ENCODE measurements at places on chromosomes 3 and 15.
A peak's percentile ranks its signal among the peaks of the same experiment; 100 is the strongest.

DNA sequence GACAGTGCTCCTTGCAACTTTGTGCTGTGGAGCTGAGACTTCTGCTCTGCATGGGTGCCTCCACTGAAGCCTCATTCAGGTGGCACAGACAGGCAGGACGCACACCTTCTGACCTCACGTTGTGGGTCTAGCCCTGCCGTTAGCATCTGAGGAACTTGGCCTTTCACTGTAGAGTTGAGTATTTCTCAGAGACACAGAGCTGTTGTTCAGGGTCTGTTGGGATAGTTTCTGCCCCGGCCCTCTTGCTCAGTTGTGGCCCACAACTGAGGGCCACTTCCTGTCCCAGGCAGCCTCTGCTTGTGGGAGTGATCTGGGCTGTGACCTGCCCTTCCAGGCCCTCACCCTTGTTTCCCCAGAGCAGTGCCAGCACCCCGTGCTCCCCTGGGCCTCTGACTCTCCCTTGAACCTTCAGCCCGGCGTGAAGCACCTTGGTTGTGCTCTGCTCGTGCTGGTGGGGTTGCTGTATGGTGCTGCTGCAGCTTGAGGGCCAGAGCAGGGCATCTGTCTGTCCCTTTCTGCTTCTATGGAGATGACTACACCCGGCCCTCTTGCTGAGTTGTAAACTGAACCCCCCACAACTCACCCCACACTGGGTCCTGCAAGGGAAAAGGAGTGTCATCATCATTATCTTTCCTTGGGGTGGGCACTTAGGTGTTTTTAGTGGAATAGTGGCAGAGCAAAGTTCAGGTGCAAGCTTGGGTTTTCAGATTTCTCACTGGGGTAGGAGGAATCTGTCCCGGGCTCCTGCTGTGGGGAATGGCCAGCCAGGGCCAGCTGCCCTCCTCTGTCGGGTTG, 11.7 kb downstream of the BAHD1 start:
- no peak for DNase-seq

DNA sequence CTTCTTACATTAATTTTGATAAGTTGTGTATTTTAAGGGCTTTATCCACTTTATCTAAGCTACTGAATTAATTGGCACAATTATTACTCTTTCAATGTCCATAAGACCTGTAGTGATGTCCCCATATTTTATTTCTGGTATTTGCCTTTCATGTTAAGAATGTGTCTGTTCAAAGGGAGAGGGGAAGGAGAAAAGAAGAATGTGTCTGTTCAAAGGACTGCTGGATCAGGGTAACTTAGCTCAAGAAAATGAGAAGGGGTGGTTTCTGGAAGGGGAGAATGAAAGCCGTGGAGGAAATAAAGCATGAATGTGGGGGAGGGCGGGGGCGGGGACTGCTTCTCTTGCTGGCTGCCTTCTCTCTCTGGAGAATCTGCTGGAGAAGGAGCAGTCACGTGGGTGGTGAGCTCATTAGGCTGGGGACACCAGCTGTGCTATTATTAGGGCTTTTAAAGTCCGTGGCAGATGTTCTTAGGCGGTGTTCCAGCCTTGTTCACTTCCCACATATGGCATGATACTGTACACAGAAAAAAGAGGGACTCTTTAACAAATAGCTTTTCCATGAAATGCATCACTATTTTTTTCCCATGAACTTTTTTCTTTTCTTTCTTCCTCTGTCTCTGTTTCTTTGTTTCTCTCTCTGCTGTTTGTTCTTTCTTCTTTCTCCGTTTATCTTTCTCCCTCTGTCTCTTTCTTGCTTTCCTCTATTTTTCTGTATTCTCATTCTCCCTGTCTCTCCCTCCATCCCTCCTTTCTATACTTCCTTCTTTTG, 63.7 kb upstream of the ULK4 start:
- peak; percentile 99 for DNase-seq

DNA sequence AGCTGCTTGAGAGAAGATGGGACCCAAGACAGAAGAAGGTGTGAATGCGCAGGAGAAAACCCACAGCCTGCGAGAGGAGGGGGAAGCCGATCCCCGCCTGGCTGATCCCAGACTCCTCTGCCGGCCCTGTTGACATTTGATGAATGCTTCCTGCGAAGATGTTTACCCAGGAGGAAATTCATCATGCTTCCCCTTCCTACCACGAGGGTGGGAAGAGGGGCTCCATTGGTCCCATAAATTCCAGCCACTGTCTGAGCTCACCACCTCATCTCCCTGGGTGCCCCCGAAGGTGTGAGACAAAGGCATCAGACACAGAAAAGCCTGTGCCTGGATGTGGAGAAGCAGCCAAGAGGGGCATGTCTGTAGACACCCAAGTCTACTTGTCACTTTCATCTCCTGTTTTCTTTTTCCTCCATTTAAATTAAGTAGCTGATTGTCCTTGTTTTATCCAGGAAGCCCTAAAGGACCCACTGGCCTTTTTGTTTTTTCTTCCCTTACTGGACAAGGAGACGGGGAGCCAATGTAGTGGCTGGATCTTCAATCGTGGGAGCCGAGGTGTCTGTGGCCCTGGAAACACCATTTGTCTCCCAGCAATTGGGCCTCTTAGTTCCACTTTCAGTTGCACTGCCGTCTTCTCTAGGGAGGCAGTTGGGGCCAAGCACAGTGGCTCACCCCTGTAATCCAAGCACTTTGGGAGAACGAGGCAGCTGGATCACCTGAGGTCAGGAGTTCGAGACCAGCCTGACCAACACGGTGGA, 95.3 kb upstream of the HES1 start:
- no peak for DNase-seq

- no peak for DNase-seq
These were observed 18.7 kb downstream of the OR5H15 start for GRCh38 chr3:98185180-98185579.

GRCh38 chr15:53875139-53875538, 103.1 kb upstream of the UNC13C start:
- DNase-seq: no peak

GRCh38 chr3:42887084-42887483, 11.4 kb upstream of the CYP8B1 start:
- DNase-seq: no peak

GRCh38 chr3:59262076-59262498, 212.3 kb upstream of the CFAP20DC start:
- no peak for DNase-seq

DNA sequence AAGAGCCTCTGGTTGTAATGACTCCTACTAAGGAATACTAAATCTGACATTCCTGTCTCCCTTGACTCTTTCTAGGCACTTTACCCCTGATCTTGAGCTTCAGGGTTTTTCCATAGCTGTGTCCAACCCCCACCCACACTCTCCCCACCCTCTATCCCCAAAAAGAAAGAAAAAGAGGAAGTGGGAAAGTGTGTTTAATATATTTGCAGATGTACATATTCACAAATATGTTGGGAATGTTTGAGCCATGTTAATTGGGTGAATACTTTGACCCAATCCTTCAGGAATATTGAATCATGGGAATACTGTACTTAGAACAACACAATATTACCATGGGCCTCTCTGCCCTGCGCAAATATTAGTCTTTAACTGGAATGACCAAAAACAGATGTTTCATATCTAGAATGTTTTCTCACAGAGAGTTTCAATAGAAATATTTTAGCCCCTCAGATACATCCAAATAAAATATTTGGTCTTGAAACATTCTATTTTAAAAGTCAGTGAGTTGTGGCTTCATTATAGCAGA, 19.8 kb upstream of the PFN2 start:
- no peak for DNase-seq

DNA sequence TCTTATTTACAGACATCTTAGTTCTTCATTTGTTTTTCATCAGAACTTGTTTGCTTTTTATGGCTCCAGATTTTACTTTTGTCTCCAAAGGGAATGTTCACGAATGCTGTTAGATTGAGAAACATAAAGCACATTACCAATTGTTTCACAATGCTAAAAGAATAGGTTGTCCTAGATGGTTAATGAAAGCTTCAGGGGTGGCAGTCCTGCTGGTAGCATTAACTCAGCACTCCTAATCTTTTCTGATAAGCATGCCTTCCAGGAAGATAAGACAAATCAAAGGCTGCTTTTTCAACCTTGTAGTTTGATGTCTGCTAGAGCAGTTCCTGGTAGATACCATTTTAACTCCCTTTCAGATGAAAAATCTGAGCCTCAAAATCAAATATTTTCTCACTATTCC, 619.4 kb downstream of the PYDC2 start:
- DNase-seq: no peak

GRCh38 chr3:11498646-11499045, 145.1 kb downstream of the VGLL4 start:
- DNase-seq: peak; percentile 87

DNA sequence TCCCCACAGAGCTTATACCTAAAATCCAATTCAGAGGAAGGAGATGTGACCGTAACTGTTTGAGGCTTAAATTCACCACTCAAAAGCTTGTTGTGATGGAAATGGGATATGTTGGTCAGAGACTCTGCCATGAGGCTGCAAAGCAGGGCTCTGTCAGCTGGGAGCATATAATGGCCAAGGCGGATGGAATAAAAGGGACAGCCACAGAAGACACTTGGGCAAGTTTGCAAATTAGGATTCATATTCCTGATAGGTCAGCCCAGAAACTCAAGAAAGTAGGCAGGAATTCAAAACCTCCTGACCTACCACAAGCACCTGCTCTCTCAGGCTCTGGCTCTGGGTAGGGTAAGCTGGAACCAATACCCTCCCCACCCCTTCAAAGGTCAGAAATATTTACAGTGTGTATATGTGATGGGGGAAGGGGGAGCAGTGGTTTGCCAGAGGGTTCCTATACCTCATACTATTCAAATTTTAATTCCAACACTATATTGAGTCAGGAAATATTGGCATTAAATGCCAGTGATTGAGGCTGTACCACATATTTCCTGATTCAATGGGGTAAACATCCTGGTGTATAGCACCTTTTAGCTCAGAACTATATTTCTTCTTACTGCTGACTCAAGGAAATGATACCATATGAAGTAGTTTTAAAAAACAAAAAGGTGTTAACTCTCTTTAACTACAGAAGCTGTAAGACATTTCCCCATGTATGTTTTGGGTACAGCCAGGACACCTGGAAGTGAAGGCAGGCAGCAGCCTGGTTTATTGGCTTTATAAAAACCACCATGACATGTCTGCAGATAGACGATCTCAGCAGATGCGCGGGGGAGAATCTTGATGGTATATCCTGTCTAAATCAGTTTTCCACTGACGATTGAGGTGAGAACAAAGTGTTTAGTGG, 19.2 kb downstream of the FYCO1 start:
- DNase-seq: no peak

DNA sequence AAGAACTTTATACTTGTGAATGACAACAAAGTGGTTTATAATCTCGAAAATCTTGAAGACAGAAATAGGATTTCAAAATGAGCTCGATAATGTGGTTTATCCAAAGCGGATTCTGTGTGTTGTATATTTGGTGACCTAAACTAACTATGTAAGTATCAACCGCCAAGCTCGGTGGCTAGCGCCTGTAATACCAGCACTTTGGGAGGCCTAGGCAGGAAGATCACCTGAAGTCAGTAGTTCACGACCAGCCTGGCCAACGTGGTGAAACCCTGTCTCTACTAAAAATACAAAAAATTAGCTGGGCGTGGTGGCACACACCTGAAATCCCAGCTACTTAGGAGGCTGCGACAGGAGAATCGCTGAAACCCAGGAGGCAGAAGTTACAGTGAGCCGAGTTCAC, 2.2 kb downstream of the ATP13A3 start:
- no peak for DNase-seq

DNA sequence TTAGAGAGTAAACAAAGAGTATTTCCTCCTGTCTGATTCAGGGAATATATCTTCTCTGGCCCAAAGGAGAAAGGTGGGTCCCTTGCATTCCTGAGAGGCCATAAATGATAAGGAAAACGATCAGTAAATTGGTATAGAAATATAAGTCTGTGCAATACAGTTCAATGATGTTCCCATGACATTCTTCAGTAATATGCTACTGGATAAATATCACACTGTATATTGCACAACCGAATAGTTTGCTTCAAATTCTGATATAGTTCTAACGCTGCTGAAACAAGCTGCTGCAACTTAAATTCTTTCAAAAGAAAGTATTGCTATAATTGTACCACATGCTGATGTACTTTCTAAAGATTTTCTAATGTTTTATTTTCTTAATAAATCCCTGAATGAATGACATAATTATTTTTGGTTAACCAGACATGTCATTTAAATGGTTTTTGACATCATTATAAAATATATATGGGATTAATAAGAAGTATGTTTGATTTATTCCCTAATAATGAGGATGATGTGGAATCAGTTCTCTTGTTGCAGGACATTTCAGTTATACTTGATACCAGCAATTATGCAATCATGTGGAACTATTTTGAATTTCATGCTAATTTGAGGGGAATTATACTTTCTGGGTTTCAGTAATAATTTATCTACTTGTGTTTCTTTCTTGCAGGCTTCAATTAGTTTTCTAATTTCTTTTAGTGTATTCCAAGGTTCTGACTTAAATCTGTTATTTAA, 44.9 kb downstream of the FGF7 start:
- peak; percentile 54 for DNase-seq

GRCh38 chr3:50194128-50194902, 2.9 kb downstream of the GNAT1 start:
- DNase-seq: peak; percentile 68

DNA sequence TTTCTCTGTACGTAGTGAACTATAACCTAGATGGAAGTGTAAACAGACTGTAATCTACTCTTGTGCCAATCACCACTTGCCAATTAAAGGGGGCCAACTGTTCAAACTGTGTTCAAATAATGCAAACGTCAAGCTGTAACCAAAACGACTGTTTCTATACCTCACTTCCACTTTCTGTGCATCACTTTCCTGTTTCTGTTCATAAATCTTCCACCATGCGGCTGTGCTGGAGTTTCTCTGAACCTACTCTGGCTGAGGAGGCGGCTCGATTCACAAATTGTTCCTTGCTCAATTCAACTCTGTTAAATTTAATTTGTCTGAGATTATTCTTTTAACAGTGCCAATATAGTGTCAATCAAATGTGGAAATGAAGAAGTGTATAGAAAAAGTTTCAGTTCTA, 206.7 kb upstream of the TBC1D5 start:
- DNase-seq: no peak

GRCh38 chr15:50128266-50128665, 9.2 kb upstream of the ATP8B4 start:
- DNase-seq: no peak

DNA sequence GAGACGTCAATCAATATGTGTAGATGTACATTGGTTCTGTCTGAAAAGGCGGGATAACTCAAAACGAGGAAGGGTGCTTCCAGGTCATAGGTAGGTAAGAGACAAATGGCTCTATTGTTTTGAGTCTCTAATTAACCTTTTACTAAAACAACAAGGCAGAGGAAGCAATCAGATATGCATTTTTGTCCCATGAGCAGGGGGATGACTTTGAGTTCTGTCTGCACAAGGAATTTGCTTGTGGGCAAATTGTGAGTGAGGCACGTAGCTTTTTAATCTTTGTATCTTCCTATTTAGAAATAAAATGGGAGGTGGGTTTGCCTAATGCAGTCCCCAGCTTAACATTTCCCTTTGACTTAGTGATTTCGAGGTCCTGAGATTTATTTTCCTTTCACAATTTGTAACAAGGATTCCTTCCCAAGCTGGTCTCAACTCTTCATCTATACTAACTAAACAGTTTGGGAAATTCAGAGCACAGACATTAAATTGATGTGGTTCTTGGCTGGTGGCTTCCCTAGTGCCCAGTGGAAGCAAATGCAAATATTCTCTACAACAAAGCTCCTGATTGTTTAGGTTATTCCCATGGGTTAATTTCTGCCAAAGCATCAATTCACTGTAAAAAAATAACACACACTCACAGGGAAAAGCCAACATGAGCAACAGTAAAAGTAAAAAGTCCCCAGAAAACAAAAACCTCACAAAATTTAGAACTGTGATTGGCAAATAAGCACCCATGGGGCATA, 738.8 kb upstream of the SGO1 start:
- no peak for DNase-seq

GRCh38 chr3:194731506-194732073, 45.9 kb downstream of the FAM43A start:
- no peak for DNase-seq
